ENCODE measurements at places on chromosomes 2 and 18.

- no peak for DNase-seq
Measured at GRCh38 chr2:20184067-20184938, 40.6 kb downstream of the SDC1 start.

- no peak for DNase-seq
Measured at GRCh38 chr2:117832905-117833613, 18.6 kb downstream of the DDX18 start.

DNA sequence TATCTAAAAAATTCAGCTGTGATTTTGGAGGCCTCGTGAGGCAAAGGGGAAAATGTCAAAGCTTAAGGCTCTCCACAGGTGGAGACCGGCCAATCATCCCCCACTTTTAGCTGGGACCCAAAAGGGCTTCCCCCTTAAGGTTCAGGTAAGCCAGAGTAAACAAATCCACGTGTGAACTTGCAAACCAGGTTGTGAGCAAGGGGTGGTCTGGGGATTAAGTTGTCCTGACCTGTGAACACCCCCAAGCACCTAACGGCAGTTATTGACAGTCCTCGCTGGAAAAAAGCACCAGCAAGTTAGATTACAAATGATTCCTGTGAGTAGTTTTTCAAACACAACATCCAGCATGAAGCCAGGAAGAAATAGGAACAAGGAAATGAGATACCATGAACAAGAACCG, 42.9 kb downstream of the MYO7B start:
- no peak for DNase-seq

DNA sequence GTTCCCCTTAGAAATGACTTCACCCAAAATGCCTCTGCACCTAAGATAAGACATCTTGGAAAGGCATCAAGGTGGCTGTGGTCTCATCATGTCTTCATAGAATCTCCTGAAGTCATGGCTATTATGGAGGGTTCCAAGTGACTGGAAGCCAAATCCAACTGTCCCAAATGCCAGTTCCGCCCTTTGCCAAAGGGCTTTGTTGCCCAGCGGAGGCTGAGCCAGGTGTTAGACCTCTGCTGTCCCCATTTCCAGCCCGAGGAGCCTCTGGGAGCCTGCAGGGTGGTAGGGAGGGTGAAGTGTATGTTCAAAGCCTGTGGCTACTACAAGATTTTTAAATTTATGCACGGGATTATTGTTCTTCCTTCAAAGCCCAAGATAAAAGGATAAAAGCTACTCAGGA, 25.7 kb downstream of the RHOB start:
- no peak for DNase-seq

GRCh38 chr2:128261245-128262128, 57.2 kb downstream of the HS6ST1 start:
- DNase-seq: no peak

GRCh38 chr2:169715379-169716237, 18.0 kb upstream of the KLHL23 start:
- no peak for DNase-seq

DNA sequence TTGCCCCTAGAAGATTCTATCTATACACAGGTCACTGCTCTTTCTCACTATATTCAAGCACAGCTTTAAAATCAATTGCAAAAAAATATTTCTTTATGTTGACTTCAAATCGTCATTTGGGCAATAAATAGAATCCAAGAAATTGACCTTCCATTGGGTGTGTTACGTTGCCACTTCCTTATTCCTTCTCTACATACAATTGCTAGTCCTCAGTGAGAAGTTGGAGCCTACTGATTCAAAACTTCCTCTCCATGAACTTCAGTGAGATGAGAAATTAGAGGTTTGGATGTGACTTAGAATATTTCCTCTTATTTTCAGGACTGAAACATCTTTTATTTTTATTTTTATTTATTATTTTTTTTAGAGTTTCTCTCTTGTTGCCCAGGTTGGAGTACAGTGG, 40.3 kb downstream of the PMAIP1 start:
- no peak for DNase-seq

DNA sequence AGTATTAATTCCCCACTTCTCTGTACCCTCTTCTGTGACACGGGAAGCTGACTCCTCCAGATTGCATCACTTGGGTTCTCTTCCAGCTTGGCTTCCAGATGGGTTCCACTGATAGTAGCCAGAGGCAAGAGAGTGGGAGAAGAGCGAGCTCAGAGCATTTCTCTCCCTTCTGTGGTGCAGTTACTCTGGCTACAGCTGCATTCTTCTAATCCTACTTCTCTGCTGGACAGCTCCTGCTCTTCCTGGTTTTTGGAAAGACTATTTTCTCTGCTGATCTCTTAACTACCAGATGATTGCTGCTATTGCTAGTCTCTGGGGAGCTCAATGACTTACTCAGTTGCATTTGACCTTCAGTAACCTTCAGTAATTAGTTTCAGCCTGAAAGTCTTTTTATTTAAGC, 187.5 kb upstream of the MAP2 start:
- no peak for DNase-seq

DNA sequence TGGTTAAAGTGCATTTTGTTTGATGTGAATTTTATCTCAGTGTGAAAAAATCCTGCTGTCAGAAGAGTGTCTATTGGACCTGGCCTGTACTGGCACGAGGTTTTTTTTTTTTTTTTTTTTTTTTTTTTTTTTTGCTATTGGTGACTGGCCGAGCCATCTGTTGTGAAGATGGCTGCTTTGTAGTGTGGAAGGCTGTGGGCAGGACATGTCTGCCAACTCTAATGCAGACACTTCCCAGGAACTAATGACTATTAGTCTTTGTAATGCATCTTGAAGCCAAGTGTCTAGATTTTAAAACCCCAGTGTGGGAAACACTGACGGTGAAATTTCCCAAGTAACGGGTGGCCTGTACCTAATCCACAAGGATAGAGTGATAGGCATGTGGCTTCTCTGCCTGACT, 34.3 kb downstream of the ZAP70 start:
- DNase-seq: no peak

DNA sequence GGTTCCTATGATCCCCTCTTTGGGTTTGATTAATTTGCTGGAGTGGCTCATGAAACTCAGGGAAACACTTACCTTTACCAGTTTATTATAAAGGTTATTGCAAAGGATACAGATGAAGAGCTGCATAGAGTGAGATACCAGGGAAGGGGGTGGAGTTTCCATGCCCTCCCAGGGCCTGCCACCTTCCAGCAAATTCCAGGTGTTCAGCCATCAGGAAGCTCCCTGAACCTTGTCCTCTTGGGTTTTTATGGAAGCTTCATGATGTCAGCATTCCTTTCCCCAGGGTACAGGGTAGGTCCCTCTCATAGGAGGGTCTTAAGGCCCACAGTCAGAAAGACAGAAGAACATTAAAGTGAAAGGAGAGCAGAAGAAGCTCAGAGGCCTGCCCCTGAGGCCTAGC, 123.9 kb upstream of the DCC start:
- no peak for DNase-seq

DNA sequence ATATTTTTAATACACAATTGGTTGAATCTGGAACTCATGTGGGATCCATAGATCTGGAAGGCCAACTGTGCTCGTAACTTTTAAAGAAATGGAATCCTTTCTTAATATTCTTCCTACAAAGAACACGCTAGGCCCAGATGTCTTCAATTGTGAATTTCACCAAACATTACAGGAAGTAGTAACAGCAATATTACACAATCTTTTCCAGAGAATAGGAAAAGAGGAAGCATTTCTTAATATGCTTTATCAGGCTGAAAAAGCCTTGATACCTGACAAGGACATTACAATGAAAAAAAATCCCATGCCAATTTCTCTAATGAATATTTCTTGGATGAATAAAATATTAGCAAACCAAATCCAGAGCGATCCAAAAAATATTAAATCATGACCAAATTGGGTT, 80.3 kb upstream of the HAAO start:
- no peak for DNase-seq

DNA sequence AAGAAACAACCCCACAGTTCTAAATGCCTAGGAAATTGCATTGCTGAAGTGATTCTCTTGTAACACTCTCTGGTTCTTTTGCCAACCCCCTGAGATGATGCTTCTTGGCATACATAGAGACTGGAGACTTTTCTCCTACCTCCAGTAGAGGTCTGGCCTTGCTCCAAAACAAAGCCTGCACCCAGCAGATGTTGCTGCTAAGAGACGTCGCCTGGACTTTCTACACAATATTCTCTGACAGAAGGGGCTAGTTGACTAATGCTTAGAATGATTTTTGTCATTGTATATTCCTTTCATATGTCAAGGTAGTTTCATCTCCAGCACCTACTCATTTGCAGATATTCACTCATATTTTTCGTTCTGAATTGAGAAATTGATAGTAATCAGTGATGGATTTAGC, 24.6 kb downstream of the SOWAHC start:
- no peak for DNase-seq

DNA sequence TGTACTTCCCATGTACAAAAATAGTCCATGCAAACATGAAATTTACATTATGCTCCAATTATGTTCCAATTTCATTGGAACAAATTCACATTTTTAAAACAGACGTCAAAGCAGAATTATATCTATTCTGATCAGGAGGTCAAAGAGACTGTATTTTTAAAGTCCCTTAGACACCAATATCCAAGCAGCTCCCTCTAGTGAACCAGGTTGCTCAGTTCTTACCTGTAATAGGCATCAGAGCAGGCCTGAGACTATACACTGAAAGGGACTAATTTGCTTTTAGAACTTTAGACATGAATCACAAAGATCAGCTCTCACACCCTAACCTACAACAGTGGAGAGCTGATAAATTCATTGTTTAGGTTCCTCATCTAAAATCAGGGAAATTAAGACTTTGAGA, 273.9 kb downstream of the MBD2 start:
- DNase-seq: no peak

GRCh38 chr2:59277671-59278070, 1036.5 kb upstream of the FANCL start:
- no peak for DNase-seq

GRCh38 chr2:8259106-8259840, 422.6 kb upstream of the ID2 start:
- DNase-seq: no peak

DNA sequence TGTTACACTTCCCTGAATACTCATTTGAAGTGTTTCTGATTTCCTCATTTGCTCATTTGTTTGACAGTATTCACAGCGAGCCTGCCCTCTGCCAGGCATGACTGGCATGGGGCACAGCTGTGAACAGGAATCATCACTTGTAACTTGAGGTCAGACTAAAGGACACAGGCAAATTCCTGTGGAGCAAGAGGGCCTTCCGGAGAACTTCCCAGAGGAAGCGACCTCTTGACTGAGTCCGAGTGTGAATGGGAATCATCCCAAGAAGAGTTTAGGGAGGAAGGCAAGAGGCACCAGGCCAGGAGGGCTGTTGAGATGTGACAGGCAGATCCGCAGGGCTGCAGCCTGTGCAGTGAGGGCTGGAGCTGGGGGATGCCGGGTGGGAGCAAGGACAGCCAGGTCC, 45.4 kb downstream of the LIMS1 start:
- no peak for DNase-seq

DNA sequence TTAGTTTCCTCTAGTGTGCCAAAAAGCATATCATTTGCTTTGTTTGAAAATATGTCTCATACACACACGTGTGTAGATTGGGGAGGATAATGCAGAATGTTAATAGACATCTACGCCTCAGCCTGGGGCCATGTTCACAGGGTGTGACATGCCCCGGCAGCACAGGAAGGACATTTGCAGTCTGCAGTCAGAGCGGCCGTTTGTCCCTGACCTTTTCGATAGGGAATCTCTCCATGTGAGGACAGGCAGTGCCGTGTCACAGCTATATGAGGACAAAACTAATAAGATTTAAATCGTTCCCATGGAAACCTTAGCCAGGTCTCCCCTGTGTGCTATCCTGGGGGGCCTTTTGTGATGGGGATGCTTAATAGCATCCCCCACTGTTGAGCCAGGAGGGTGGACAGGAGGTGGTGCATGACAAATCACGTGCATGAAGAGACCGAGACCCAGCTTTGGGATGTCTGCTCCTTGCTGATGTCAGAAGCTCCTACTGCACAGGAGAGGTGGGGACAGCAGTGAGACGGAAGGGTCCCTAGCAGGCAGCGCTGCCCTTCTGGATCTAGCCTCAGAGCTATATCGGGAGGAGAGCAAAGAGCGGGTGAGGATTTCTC, 100.6 kb downstream of the RNF144A start:
- no peak for DNase-seq

DNA sequence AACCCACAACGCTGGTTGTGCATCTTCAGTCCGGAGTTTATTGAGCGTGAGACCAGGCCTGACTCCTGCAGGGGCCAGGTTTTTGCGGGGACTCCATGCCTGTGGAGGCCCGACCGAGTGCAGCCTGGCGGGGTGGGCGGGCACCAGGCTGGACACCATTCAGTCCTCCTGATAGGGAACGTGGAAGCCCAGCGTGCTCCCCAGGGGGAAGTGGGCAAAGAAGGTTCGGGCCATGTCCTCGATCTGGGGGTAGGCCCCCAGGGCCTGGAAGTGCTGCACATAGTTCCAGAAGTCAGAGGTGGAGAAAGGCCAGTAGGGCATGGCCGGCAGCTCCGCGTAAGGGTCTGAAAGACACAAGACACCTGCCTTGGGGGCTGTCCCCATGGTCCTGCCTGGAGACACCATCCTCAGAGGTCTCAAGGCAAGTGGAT, 1.4 kb downstream of the OTOS start:
- DNase-seq: no peak

GRCh38 chr2:234450431-234451124, 46.3 kb downstream of the ARL4C start:
- no peak for DNase-seq

GRCh38 chr2:128735296-128735960, 416.8 kb upstream of the HS6ST1 start:
- no peak for DNase-seq

DNA sequence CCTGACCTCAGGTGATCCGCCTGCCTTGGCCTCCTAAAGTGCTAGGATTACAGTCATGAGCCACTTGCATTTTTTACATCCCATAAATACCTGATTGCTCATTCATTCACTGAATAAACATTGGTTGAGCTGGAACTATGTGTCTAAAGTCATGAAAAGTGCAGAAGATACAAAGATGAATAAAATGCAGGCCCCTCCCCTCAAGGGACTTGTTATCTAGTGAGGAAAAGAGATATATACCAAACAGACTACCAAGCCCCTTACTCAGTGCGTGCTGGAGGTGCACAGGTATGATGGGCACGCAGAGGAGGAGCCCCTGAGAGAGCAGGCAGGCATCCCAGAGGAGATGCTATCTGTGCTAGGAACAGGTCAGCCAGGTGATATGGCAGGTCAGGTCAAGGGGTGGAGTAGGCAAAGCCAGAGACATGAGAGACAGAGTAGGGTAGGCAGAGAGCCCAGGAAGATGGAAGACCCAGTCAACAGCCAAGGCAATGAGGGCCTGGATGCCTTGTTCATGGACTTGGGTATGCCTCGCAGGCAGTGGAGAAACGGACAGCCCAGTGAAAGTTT, 7.7 kb downstream of the FHL2 start:
- DNase-seq: no peak

GRCh38 chr2:65661980-65662653, 229.7 kb upstream of the SPRED2 start:
- DNase-seq: no peak
